Heart right ventricle (tissue), 16 donors: ENCODE measurements at places on chromosomes 6 and 20.
A peak's percentile ranks its signal among the peaks of the same experiment; 100 is the strongest.

GRCh38 chr6:48111575-48111974, 578 bp upstream of the PTCHD4 start:
- no peak for DNase-seq

DNA sequence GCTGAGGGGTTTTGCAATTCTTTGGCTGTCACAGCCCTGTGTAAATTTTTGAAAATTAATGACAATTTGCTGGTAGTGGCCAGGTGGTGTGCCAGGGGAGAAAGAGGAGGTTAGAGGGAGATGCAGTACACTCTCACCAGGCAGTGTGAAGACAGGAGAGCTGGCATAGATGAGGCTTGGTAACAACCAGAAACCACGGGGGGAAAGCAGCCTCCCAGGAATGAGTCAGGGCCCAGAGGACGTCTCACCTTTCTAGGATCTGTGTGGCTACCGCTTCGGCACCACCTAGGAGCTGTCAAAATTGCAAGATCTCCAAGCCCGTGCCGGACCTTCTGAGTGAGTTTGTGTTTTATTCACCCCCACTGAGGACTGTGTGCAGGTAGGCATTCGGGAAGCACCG, 171.4 kb downstream of the PACRG start:
- no peak for DNase-seq

DNA sequence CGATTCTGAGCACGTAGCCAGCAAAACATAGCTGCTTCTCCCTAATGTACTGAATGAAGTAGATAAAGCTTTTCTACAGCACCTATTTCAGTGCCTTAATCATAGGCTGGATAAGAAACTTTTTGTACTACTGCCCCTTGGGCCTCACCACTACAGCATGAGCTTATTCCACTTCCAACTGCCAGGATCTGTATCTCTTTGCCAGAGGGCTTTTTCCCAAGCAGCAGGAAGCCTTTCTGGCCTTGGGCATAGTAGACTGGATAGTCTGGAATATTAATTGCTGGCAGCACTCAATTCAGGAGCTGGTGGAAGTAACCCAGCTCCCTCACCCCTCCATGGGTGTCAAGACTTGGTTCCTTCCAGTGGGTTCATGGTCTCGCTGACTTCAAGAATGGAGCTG, 43.6 kb downstream of the ANKEF1 start:
- no peak for DNase-seq

- DNase-seq, result peak; percentile 26
Measured at GRCh38 chr6:42532038-42532669, 31.7 kb upstream of the UBR2 start.

DNA sequence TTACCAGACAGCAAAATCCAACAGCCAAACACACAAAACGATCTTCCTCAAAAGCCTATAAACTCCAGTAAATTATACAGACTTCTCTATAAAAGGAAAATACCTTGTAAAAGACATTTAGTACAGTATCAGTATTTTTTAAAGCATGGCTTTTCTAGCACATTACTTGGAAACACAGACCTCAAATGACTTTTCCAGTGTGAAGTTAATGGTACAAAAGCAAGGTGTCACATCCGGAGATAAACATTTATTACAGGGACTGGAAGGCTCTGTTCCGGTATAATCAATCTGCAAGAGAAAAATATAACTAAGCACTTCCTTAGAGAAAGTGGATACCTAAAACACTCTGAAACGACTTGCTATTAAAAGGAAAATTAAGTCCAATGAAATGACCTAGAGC, 17.1 kb downstream of the TMEM30A start:
- DNase-seq, result no peak

DNA sequence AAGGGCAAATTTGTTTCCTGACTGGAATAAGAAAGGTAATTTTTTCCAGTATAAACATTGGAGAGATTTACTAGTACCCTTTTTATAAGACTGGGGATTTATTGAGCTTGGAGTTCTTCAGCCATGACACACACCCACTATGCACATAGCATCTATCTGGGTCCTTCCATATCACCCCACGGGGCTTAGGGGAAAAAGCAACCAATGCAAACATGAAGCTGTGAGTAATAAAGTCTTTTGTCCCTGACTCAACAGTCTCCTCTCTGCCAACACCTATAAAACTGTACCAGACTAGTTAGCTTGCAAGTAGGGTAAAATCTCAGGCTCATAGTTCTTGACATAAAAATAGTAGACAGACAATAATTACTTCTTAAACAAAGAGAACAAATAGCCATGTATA, 23.4 kb downstream of the COL21A1 start:
- no peak for DNase-seq

GRCh38 chr20:16703570-16703969, 26.3 kb upstream of the SNRPB2 start:
- no peak for DNase-seq
